ENCODE measurements at places on chromosomes 16 and 17. TPM values are rescaled to one million over a fixed set of nuclear protein-coding genes. Genes with fewer than 3 reads are reported as not detected.

OR3A2 gene
- 1.3 TPM for total RNA-seq

PYDC1 gene
- total RNA-seq = not detected

SEZ6 gene
- not detected for total RNA-seq

GJD3 gene
- not detected for total RNA-seq

MGAT5B gene
- total RNA-seq = 41.4 TPM
